ENCODE measurements at places on chromosomes 2 and 18.

DNA sequence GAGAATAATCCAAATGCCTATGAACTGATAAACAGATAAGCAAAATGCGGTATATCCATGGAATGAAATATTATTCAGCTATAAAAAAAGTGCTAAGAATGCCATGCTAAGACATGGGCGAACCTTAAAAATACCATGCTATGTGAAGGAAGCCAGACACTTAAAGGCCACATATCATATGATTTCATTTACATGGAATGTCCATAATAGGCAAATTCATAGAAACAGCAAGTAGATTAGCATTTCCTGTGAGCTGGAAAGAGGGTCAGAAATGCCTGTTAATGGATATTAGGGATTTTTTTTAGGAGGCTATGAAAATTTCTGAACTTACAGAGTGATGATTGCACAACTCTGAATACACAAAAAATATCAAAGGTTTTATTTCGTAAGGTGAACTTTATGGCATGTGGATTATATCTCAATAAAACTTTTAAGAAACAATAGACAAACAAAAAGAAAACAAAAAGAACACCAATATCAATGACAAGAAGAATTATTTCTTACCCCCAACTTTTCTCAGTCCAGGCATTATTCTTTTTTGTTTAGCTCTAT lies 1207.7 kb downstream of the SUCLG1 start:
- peak; percentile 41 for DNase-seq

GRCh38 chr2:108855194-108855593 lies 68.6 kb downstream of the CCDC138 start:
- peak; percentile 27 for DNase-seq

GRCh38 chr18:63444580-63444979 lies 22.3 kb upstream of the VPS4B start:
- DNase-seq, result peak; percentile 89

- peak; percentile 59 for DNase-seq
These were observed 25.7 kb downstream of the NPPC start for GRCh38 chr2:231900486-231900942.

DNA sequence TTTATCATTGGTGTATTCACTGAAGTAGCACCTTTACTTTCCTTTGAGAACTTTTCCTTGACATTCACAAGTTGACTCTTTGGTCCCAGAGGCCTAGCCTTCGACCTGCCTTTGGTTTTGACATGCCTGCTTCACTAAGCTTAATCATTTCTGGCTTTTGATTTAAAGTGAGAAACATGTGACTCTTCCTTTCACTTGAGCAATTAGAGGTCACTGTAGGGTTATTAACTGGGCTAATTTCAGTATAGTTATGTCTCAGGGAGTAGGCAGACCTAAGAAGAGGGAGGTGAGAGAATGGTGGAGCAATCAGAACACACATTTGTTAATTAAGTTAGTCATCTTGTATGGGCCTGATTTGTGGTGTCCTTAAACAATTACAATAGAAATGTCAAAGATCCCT lies 1040.7 kb upstream of the SLC39A10 start:
- no peak for DNase-seq

DNA sequence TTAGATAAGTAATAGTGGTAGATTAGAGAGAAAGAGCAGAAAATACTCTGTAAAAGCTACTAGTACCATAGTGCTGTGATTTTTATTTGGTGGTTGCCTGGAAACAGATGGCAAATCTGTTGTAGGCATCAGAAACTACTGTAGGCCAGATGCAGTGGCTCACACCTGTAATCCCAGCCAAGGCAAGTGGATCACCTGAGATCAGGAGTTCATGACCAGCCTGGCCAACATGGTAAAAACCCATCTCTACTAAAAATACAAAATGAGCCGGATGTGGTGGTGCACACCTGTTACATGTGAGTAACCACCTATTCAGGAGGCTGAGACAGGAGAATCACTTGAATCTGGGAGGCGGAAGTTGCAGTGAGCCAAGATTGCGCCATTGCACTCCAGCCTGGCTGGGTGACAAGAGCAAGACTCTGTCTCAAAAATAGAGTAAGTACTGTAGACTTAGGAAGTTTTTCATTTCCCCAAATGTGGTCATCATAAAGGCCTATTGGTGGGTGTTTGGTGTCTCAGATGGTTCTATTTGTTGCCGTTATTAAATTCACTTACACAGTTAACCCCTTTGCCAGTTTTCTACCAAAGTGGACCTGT lies 79.6 kb downstream of the SPTBN1 start:
- no peak for DNase-seq

DNA sequence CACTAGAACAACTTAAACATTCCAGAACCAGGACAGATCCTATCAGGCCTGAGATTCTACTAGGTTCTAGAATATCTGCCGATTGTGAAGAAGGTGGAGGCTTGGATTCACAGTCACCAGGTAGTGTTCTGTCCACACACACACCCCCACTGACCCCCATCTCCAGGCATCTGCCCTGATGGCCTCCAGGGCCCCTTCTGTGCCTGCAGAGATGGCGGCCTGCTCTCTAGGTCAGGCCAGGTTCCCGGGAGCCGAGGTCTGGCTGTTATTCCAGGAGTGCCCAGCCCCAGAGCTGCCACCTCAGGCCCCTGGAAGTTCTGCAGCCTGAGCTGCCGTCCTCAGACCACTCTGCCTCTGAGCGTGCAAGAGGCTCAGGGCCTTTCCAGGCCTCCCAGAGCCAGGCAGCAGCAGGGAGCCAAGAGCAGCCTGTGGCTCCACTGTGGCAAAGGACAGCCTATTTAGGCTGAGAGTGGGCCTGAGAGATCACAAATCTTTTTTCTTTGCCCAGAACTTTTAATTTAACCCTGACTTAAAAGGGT lies 96.2 kb upstream of the ASAP2 start:
- no peak for DNase-seq

GRCh38 chr18:59892123-59892522 lies 7.7 kb upstream of the PMAIP1 start:
- DNase-seq, result no peak

- no peak for DNase-seq
These were observed 158.7 kb upstream of the ZC3H15 start for GRCh38 chr2:186327251-186327868.

- no peak for DNase-seq
These were observed 53.6 kb upstream of the AFF3 start for GRCh38 chr2:100195942-100196341.

DNA sequence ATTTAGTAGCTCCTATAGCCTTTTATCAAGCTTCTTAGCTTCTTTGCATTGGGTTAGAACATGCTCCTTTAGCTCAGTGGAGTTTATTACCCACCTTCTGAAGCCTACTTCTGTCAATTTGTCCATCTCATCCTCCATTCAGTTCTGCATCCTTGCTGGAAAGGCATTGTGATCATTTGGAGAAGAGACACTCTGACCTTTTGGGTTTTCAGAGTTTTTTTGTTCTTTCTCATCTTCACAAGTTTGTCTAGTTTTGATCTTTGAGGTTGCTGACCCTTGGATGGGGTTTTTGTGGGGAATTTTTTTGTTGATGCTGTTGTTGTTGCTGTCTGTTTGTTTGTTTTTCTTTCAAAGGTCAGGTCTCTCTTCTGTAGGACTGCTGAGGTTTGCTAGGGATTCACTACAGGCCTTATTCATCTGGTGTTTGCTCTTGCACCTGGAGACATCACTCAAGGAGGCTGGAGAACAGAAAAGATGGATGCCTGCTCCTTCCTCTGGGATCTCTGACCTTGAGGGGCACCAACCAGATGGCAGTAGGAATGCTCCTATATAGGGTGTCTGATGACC lies 13.9 kb upstream of the TANK start:
- no peak for DNase-seq

- no peak for DNase-seq
These were observed 561.1 kb downstream of the CNTNAP5 start for GRCh38 chr2:124586210-124586609.

GRCh38 chr2:28639836-28640235 lies 111.8 kb upstream of the PPP1CB start:
- no peak for DNase-seq

DNA sequence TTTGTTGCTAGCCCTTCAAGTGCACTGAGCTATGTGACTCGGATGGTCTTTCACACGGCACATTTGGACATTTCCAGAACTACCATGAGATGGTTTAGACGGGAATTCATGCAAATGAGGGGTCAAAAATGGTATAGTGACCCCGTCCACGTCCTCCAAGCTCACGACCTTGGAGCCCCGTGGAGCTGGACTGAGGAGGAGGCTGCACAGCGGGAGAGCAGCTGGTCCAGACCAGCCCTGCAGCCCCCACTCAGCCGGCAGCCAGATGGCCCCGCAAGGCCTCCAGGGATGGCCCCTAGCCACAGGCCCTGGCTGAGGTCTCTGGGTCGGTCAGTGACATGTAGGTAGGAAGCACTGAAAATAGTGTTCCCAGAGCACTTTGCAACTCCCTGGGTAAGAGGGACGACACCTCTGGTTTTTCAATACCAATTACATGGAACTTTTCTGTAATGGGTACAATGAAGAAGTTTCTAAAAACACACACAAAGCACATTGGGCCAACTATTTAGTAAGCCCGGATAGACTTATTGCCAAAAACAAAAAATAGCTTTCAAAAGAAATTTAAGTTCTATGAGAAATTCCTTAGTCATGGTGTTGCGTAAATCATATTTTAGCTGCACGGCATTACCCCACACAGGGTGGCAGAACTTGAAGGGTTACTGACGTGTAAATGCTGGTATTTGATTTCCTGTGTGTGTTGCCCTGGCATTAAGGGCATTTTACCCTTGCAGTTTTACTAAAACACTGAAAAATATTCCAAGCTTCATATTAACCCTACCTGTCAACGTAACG lies 88.8 kb downstream of the EPAS1 start:
- peak; percentile 92 for DNase-seq

- no peak for DNase-seq
These were observed 44.3 kb downstream of the EPHA4 start for GRCh38 chr2:221527776-221528309.

GRCh38 chr2:6826081-6826913 lies 39.4 kb downstream of the CMPK2 start:
- DNase-seq, result no peak

GRCh38 chr18:32899819-32900218 lies 127.0 kb upstream of the KLHL14 start:
- DNase-seq, result peak; percentile 32

DNA sequence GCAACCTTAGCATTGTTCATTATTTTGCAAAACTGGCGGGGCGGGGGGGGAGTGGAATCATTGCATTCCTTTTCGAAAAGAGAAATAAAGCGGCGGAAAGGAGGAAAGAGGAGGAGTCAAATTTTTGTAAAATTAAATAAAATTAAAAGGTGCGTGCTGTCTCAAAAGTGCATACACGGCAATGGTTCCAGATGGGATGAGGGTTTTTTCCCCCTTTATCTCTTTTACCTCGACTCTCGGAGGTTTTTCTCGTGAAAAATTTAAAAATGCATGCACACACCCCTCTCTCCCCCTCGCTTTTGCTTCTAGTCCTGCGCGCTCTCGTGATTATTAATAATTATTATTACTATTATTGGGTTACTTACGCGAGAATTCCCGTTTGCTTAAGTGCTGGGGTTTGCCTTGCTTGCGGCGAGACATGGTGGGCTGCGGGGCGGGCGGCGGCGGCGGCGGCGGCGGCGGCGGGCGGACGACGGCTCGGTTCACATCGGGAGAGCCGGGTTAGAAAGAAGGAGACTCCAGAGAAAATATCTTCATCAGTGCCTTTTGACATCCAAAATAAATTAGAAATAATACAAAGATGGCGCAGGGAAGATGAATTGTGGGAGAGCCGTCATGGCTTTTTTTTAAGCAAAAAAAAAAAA lies 481 bp downstream of the BCL11A start:
- no peak for DNase-seq

GRCh38 chr2:241613017-241613780 lies 23.8 kb downstream of the THAP4 start:
- peak; percentile 24 for DNase-seq

- no peak for DNase-seq
These were observed 397.9 kb upstream of the HNMT start for GRCh38 chr2:137566387-137566786.

Measured in HCEC 1CT (cell line).